ENCODE measurements at places on chromosomes 16 and 17. TPM values are rescaled to one million over a fixed set of nuclear protein-coding genes. Genes with fewer than 3 reads are reported as not detected.

GRCh38 chr17:59462385-59462784 is 103.0 kb upstream of the DHX40 start:
- H3K36me3 ChIP-seq: no peaks in the 10 kb centered on the region
- H3K4me1 ChIP-seq: no peaks in the 10 kb centered on the region
- no peak for DNase-seq
- H3K4me3 ChIP-seq: no peak overlapping the region

DNA sequence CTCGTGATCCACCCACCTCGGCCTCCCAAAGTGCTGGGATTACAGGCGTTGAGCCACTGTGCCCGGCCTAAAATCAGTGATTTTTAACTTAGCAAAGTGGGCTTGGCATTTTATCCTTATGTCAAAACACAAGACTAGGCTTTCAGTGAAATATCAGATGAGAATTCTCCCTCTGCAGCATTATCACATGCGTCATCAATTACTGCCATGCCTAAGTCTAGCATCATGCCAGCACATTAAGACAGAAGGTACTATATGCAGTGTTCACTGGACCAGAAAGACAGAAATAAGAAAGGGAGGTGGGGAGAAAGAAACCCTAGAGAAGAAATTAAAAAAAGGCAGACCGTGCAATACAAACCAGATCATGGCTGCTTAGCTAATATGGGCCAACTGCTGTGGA is 29.8 kb downstream of the GPATCH8 start:
- H3K4me1 ChIP-seq: 0 out of 2 replicates have a peak, but pooled peaks cover 3% of the 10 kb centered on the region
- no peak overlapping the region for H3K4me3 ChIP-seq
- DNase-seq: no peak
- peaks cover 16% of the 10 kb centered on the region for H3K36me3 ChIP-seq

- H3K4me1 ChIP-seq: peaks cover 3% of the 10 kb centered on the region
- no peaks in the 10 kb centered on the region for H3K36me3 ChIP-seq
- no peak overlapping the region for H3K4me3 ChIP-seq
- no peaks in the 10 kb centered on the region for H3K27me3 ChIP-seq
- DNase-seq: no peak
- H3K27ac ChIP-seq: no peak overlapping the region
These were observed 60.7 kb upstream of the TNRC6C start for GRCh38 chr17:77897741-77898301.

Gene ARHGDIG
- 3.4 TPM for total RNA-seq

Gene ATP1B2
- 35.9 TPM for total RNA-seq

Gene MYH8
- not detected for total RNA-seq

Gene PRAC1
- 35.2 TPM for total RNA-seq

Gene MYL11
- total RNA-seq: 0.80 TPM

Data from WTC11 (cell line).